Foreskin fibroblast (primary cell): ENCODE measurements at places on chromosomes 2 and 18.

DNA sequence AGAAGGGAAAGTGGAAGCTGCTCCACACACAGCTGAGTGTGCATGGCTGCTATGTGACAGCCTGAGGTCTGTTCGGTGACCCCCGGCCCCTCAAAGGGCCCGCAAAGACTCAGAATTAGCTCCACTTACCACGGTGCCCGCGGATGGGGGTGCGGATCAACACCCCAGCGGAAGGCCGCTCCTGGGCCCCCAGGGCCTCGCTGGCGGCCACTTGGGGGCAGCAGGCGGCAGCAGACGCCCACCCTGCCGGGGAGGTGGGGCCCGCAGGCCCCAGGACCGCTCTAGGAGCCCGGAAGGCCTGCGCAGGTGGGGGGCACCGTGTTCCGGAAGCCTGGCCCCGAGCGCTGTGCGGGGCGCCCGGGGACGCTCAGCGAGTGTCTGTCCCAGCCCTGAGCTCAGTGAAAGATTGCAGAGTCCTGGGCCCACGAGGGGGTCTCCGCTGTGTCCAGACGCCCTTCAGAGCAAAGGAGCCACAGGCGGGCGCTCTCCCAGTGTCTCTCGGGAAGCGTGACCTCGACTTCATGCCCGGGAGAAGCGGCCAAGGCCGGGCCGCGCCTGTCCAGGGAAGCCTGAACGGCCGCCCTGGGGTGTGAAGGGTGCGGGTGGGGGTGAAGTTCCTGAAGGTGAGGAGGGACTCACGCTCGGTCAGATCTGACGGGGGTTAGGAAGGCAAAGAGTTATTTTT, 118.7 kb downstream of the VAPA start:
- DNase-seq = no peak

DNA sequence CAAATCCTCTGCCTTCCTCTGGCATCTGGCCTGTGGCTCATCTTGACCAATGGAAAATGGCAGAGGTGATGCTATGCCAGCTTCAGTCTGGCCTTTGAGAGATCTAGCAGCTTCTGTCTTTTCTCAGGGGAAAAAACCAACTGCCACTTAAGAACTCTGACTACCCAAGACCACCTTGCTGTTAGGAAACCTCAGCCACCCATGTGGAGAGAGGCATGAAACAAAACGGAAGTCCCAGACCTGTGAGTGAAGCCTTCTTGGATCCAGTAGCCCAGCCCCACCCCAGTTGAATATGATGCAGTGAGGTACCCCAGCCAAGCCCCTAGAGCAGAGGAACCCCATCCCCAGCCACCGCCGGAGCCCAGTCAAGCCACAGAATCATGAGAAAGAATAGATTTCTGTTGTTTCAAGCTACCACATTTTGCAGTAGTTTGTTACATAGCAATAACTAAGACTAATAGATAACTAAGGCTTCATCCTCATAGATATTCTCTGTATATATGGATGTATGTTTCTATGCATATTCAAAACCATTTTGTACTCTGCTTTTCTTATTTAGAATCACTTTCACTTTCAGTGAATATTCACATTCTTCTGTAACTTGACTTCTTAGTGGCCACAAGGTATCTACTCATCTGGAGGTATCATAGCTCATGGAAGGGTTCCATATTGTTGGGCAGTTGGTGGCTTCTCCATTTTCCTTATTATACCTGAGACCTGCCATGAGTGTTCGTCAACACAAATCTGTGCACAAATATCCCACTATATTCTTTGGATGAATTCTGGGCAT, 142.1 kb downstream of the FBXO15 start:
- no peak for DNase-seq

- no peak for DNase-seq
These were observed 685.5 kb downstream of the CPS1 start for GRCh38 chr2:211241891-211242290.

DNA sequence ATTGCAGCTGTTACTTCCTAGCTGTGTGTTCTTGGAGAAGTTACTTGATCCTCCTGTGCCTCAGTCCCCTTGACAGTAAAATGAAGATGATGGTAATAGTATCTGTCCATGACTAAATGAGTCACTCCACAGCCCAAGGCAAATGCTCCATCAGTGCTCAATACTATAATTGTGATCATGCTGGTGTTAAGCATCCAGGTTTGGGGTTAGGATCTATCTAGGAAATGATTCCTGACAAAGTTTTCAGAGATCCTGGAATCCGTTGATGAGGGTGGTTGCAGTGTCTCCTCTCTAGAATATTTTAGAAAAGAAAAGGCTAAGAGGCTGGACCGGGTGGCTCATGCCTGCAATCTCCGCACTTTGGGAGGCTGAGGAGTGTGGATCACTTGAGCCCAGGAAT, 2.7 kb upstream of the PRELID3A start:
- no peak for DNase-seq

DNA sequence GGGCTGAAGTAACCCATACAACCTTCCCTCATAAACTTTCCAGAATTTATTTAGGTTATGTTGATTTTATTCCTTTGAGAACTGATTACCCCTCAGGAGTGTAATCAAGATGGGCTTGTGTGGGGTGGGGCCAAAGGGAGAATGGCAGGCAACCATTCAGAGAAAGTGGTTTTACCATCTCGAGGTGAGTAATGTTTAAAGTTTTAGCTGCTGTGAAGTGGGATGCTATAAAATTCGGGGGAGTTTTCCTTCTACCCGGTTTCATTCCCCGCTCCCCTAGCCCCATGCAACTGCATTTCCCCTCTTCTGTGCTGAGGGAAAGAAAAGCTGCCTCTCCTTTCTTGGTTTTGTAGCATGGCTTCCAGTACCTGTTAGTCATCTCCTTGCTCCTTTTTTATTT, 34.7 kb downstream of the MAP4K4 start:
- no peak for DNase-seq

GRCh38 chr2:19426144-19426543, 67.7 kb upstream of the OSR1 start:
- DNase-seq = no peak

DNA sequence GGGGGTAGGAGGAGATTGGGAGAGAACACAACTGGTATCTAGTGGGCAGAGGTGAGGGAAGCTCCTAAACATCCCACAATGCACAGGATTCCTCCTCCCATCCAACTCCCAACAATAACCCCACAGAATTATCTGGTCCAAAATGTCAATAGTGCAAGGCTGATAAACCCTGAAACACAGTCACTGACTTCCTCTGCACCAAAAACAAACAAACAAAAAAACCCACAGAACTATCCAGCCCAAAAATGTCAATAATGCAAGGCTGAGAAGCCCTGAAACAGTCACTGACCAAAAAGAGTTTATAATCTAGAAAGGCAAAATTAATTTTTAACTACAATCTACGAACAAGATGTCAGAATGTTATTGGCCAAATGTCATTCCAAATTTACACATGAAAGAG, 9.8 kb downstream of the TMX3 start:
- DNase-seq = no peak

DNA sequence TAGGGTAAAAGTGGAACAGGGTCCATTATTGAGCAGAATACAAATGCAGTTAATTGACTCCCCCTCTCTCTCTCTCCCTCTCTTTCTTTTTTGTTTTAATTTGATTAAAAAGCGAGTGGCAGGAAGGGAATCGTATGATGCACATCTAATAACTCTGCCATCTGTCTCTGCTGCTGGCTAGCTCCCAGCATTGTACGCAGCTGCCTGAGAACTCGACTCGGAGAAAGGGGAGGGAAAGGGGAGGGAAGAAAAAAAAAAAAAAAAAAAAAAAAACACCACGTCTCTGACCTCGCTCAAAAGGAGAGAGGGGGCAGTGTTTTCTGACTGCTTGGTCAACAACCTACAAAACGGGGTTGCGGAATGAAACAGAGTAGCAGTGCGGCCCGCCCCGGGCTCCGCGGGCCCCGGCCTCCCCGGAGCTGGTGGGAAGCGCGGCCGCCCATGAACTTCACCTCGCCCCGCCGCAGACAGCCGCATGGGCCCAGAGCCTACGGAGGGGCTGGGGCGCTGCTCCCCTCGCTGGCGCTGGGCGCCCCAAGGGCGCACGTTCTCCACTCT, 265.7 kb downstream of the TCF4 start:
- peak; percentile 94 for DNase-seq

DNA sequence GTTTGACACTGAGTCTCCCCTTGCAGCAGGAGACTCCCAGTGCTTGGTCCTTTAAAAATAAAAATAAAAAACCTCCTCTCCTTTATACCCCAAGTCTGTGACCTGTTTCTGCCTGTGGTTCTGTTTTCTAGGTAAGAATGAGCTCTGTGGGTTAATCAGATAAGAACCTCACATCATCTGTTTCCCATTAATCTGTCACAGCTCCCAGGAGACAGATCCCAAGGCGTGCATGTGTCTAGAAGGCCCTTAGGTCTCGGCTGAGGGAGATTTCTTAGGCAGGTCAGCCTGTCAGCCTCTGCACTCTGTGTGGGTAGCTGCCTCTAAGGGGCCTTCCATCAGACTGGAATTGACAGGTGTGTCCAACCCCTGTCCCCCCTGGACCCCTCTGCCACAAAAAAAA, 80.7 kb downstream of the FHOD3 start:
- DNase-seq = no peak
